BJ (cell line): ENCODE measurements at places on chromosomes 5 and 9.

DNA sequence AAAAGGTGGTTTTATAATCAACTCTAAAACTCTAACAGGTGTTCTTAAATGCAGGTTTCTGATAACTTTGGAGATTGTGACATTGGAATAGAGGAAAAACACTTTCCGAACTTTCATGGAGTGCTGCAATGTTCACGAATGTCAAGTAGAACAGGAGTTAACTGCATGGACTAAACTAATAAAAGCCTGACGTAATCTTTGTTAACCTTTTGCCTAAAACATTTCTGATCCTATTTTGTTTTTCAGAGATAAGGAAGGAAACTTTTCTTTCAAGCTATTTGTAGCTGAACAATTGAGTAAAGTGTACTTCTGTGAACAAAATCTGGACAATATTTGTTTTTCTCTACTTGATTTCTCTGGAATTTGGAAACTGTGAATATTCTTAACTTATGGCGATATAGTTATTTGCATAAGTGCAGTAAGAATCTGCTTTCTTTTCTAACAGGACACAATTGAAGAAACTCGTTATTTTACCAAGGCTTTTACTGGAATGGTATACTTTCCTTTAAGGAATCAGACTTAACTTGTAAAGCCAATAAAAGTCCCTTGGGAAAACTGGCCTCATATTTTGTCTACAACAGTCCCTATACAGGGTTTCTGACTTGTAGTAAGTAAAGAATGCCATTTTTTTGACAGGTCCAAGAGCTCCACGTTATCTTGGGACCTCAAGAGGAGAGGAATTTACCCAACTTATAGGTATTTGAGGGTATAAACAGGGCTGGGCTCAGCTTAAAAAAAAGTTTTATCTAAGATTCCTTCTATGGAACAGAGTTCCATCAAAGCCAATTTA lies 154.7 kb downstream of the NXNL2 start:
- DNase-seq: no peak

GRCh38 chr5:115686051-115686737 lies 60.4 kb upstream of the TMED7 start:
- DNase-seq: peak; percentile 12

GRCh38 chr5:122015471-122015870 lies 53.7 kb downstream of the SRFBP1 start:
- DNase-seq: no peak

GRCh38 chr9:89668216-89668865 lies 63.5 kb downstream of the GADD45G start:
- DNase-seq: no peak

- no peak for DNase-seq
These were observed 1176.4 kb upstream of the CDH18 start for GRCh38 chr5:21164425-21164824.

- no peak for DNase-seq
These were observed 78.5 kb downstream of the SPTLC1 start for GRCh38 chr9:92036756-92037155.

DNA sequence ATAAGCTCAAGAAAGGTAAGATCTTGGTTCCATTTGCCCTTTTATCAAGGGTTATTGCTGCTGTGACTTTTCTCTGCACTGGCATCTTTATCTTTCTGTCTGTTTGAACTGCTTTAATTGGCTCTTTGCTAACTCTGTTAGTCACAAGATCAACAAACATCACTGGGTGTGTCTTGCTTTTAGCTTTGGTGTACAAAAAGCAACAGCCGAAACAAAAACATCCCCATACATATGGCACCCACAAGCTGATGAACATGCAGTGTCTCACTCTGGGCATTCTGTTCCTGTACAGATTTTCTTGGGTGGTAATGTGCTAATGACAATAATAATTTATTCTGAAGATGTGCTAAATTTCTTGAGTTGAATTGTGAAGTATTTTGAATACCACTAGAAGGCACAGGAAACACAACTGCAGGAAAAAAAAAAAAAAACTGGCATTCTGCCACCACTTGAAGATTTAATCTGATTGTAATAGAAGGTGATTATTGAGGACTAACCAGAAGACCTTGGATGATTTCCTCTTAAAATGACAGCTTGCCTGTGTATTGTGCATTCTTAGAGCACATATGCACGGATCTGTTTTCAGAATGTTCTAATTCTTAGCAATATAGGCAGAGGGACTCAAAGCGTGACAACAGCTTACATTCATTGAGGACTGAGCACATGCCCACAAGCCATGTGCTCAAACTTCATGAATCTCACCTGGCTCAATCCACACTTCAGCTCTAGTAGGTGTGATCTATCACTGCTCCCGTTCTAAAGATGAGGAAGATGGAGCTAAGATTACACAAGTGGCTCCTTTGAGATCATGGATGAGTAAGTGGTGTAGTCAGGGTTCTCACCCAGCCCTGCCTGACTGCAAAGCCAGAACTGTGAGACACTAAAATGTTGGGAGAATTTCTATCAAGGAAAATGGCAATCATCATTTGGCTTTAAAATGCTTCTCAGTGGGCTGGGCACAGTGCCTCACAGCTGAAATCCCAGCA lies 96.4 kb downstream of the EBF1 start:
- peak; percentile 33 for DNase-seq

- DNase-seq: peak; percentile 63
These were observed 11.5 kb downstream of the PDLIM4 start for GRCh38 chr5:132268769-132269551.

- DNase-seq: no peak
These were observed 1342.1 kb upstream of the C9orf72 start for GRCh38 chr9:28915202-28915930.

GRCh38 chr5:132688536-132689339 lies 14.9 kb downstream of the IL4 start:
- no peak for DNase-seq

DNA sequence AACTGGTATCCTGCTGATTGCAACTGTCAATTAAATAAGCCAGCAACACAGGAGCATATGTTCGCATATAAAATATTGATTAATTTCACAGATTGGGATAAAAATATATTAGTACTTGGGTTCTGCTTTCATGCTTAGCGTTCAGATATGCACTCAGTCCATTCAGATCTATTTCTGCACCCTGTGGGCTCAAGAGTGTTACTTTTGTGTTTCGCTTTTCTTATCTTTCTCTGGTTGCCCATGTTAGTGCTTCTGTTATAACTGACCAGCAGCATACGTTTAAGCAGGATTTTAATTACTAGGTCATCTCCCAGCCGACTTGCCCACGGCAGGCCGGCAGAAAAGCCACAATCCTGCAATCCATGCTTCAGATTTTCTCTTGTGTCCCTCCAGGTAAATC lies 289.1 kb downstream of the EBF1 start:
- no peak for DNase-seq

DNA sequence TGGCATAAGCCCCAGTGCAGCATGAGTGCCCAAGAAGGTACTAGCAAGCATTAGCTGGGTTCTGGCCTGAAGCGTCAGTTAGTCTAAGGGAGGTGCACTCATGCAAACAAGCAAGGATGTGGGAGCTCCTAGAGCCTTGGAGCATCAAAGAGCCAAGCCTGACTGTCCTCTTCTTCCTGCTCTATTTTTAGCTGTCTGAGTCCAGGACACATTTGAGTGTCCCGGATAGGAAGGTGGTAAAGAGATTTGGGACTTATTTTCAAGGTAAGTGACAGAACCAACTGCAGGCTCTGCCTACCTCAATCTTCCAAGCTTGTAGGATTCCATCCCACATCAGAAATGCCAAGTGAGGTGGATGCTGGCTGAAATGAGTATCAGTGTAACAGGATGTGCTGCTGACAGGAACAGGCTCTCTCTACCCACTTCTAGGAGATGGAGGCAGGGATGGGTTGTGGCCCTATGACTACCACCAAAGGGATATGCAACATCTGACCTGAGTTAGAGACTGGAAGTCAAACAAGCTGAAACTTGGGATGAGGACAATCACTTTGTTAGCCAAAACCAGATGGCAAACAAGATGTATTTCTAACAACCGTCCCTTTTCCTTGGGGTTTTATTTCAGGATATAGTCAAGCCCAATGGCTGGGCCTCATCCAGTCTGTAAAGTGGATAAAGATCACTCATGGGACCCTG lies 15.1 kb downstream of the MACROH2A1 start:
- DNase-seq: no peak

DNA sequence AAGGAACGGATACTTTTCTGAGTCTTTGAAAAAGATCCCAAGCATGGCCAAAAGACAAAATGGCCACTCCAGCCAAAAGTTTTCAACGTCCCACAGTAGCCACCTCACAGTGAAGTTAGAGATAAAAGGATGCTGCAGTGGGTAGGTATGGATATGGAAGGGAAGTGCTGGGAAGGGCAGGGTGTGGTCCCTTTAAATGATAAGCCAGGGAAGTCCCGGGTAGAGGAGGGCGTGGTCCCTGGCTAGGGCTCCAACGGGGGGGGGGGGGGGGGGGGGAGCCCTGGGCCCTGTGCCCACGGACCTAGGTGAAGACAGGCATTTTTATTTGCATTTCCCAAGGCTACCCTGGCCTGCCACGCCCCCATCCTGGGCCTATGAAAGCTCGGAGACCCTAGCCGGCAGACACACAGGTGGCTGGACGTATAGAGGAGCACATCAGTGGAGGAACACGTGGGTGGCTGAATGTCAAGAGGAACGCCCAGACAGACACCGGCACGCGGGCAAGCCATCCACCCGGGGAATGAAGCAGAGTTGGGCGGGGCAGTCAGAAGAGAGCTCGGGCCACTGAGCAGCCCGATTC lies 306.7 kb downstream of the NFIB start:
- no peak for DNase-seq

DNA sequence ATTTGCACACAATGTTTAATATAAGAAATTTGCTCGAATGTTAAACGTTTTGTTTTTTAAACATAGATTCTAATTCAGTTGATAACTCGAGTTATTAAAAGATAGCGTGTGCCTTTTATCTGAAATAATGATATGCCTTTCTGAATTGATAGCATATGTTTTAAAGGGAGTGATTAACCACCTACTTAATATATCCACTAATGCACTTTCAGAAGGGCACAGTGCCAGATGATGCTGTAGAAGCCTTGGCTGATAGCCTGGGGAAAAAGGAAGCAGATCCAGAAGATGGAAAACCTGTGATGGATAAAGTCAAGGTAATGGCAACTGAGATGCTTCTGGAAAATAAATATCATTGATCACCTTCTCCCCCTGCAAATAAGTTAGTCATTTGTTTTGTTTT lies 53.9 kb downstream of the ERAP1 start:
- DNase-seq: no peak

DNA sequence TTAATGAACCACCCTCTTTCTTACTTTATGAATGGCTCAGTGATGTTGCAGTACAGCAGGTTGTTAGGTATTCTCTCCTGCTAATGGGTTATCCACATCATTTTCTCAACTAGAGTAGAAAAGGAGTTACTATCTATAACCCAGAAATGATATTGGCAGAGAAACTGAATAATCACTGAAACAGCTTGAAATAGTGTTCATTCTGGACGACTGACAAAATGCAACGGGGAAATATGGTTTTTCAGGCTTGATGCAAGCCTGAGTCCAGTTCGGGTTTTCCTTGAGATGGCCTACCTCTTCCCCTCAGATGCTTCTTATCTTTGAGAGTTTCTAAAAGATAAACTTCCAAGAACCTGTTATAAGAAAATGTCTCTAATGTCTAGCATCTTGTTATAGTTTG lies 187.3 kb downstream of the RAB3C start:
- no peak for DNase-seq

- DNase-seq: no peak
These were observed 93.7 kb downstream of the NFIB start for GRCh38 chr9:14220256-14220655.

DNA sequence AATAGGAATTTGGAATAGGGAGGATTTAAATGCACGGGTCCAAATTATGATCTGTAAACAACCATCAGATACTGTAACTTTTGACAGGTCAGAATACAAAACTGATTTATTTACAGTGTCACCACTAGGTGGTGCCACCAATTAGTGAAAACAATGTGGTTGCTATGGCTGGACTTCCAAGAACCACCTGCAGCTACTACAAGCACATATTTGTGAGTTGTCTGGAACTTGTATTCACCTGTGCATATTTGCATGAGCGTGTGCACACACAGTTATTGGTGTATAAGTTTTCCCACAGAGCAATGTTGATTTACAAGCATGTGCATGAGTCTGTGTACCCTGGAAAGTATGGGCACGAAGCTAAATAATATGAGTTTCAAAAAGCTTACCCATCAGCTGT lies 3.0 kb upstream of the HRCT1 start:
- no peak for DNase-seq

DNA sequence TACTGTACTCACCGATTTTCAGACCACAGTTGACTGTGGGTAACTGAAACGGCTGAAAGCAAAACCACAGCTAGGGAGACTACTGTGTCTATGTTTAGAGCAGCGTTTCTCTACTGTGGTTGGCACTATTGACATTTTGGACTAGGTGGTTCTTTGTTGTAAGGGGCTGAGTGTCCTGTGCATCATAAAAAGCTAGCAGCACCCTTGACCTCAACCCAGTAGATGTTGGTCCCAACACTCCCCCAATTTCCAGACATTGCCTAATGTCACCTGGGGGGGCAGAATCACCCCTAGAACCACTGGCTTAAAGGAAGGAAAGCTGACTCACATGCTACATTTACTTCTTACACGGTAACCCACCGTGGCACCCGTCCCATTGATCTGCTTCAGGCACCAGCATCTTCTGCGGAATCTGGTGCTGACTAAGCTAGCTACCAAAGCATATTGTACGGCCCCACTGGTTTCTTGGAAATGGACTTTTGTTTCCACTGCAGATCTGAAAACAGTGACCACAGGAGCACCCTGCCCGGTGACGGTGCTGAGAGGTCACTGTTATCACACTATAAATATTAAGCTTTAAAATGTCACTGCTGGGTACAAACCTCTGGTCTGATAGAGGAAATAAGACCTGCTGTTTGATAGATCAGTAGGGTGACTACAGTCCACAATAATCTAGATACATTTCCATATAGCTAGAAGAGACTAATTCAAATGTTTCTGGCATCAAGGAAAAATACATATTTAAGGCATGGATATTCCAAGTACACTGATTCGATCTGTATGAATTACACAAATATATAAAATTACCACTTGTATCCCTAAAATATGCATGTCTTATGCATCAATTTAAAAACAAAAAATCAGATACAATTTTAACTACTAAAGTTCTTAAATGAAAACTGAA lies 151.4 kb downstream of the HSD17B3 start:
- no peak for DNase-seq

DNA sequence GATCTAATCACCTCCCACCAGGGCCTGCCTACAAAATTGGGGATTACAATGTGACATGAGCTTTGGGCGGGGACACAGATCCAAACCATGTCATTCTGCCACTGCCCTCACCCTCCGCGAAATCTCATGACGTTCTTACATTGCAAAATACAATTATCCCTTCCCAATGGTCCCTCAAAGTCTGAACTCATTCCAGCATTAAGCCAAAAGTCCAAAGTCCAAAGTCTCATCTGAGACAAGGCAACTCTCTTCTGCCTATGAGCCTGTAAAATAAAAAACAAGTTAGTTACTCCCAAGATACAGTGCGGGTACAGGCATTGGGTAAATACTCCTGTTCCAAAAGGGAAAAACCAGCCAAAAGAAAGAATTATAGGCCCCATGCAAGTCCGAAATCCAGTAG lies 14.6 kb upstream of the PCDHAC2 start:
- DNase-seq: no peak

GRCh38 chr9:97502984-97503861 lies 1.8 kb downstream of the TMOD1 start:
- no peak for DNase-seq

GRCh38 chr5:153896117-153896516 lies 142.6 kb downstream of the FAM114A2 start:
- DNase-seq: no peak
